NCI-H146 (cell line): ENCODE measurements at places on chromosomes 12 and 14.

DNA sequence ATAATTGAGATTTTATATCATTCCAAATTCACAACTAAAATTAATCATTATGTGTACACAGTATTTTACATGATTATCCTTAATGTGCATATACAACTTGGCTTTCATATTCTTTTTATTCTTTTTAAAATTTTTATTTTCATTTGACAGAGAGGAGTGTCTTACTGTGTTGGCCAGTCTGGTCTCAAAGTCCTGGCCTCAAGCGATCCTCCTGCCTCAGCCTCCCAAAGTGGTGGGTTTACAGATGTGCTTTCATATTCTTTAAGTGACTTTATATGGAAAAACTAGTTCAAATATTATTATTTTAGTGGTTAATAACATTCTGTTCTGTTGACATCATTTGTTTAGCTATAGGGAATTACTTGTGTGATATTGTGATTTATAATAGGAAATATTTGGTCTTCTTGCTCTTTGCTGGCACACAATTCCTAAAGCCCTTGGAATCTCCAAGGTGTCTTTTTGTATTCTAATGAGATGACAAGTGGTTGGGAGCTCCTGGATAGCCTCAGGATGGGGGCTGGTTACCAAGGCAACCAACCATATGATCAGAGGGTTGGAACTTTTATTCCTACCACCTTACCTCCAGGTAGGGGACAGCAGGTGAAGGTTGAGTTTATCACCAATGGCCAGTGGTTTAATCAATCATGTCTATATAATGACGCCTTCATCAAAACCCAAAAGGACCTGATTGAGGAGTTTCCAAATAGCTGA lies 16.0 kb upstream of the ZNF410 start:
- DNase-seq, result no peak

GRCh38 chr12:3225796-3226180 lies 148.6 kb downstream of the TSPAN9 start:
- DNase-seq, result peak; percentile 46

- no peak for DNase-seq
These were observed 3.9 kb downstream of the BCL11B start for GRCh38 chr14:99267837-99268781.

- DNase-seq, result no peak
These were observed 211.3 kb downstream of the AACS start for GRCh38 chr12:125276567-125276966.

DNA sequence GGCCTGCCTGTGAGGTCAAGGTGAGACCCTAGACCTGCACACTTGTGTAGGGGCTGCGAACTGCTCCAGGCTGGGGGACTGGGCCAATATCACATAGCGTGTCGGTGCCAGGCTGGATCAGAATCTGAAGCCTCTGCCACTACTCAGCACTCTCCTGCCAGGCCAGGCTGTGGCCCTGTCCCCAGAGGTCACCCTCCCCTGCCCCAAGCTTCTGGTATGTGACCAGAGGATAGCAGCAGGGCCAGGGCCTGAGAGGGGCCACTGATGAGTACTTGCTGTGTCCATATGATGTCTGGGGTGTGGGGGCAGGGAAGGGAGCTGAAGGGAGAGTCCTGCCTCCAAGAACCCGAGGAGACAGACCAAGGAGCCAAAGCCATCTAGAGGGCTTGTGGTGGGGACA lies 17.8 kb downstream of the ARL6IP4 start:
- no peak for DNase-seq

- no peak for DNase-seq
These were observed 813.0 kb downstream of the NRXN3 start for GRCh38 chr14:78983126-78983525.

GRCh38 chr14:89621791-89622638 lies 205.0 kb upstream of the FOXN3 start:
- no peak for DNase-seq

- no peak for DNase-seq
These were observed 17.6 kb downstream of the MON2 start for GRCh38 chr12:62484233-62484632.

- DNase-seq, result no peak
These were observed 87.4 kb upstream of the SLC38A2 start for GRCh38 chr12:46459861-46460545.

- peak; percentile 35 for DNase-seq
These were observed 128.6 kb upstream of the PLEKHG7 start for GRCh38 chr12:92574051-92574783.

DNA sequence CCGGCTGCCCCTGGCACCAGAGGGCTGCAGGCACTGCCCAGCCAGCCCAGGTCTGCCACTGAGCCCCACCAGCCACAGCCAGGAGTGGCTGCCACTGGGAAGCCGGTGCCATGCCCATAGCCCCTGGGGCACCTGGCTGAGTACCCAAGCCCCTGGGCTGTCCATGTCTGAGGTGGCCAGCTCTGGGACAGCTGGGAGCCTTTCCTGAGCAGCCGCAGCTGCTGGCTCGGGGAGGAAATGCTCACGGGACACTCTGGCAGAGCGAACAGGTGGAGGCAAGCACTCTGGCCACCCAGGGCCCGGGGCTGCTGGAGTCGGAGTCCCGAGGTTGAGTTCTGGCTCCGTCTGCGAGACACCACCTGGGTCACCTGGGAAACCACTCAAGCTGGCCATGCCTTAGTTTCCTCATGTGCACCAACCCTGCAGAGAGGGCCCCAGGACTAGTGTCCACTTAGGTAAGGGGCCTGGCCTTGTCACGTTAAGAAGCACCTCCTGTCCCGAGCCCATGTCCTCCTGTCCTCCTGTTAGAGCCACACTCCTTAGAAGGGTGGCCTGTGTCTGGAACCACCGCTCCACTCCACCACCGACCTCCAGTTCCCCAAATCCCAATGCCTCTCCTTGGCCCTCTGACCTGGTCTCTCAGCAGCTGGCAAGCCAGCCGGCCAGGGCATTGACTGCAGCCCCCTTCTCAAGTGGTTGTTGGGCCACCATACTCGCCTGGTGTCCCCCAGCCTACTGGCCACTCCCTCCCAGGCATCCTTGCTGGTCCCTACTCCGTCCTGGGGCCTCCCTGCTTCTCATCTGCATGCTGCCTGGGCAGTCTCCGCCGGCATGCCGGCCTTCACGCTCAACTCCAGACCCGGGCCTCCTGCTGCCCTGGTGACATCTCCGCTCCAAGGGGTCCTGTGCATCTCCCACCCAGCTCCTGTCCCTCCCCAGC lies 45.3 kb downstream of the BEGAIN start:
- DNase-seq, result no peak

GRCh38 chr12:2540535-2540941 lies 254.2 kb upstream of the FKBP4 start:
- DNase-seq, result no peak

DNA sequence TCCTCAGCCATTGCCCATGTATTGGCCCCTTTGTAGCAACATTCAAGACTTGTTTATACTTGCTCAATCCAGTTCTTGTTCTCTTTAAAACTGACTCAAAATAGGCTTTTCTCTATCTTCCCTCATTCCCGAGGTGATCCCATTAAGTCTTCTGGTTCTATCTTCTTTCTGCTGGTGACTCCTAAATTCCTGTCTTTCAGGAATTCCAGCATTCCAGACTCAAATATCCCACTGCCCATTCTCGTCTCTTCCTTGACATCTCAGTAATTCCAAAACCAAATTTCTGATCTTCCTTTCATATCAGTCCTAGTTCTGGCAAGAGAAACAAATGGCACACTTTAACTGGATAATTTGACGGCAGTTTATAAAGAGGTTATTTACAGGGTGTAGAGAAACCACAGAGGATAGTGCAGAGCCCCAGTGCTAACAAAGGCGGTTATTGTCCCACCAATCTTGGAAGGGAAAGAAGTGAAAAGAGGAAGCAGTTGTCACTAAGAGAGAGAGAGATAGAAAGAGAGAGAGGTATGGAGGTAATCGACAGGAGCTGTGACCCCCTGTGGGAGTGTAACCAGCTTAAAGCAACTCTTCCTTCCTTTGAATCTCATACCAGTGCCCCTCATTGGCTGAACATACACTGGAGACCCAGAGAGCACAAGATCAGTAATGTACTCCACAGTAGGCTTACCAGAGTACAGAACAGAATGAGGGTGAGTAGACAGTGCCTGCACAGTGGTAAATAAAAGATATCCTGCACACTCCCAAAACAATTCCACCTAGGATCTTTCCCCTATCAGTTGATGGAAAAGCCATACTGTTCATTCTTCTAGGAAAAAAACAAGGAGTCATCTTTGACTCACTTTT lies 177.6 kb upstream of the LMNTD1 start:
- DNase-seq, result no peak

DNA sequence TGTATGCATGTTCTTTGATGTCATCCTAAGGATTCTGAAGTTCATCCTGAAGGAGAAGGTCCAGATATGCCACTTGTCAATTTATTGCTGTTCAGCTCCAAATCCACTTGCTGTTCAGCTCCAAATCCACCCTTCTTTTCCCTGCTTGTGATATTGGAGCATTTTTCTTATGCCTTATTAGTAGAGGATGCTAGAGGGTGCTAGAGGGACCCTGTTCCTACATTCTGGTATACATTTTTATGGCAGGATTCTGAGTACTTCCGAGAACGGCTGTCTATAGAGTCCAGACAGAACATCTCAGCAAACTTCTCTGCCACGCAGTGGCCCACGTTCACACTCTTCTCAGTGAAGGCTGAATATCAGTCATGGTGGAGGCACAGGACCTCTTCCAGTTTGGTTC lies 406.7 kb downstream of the NOVA1 start:
- peak; percentile 16 for DNase-seq

DNA sequence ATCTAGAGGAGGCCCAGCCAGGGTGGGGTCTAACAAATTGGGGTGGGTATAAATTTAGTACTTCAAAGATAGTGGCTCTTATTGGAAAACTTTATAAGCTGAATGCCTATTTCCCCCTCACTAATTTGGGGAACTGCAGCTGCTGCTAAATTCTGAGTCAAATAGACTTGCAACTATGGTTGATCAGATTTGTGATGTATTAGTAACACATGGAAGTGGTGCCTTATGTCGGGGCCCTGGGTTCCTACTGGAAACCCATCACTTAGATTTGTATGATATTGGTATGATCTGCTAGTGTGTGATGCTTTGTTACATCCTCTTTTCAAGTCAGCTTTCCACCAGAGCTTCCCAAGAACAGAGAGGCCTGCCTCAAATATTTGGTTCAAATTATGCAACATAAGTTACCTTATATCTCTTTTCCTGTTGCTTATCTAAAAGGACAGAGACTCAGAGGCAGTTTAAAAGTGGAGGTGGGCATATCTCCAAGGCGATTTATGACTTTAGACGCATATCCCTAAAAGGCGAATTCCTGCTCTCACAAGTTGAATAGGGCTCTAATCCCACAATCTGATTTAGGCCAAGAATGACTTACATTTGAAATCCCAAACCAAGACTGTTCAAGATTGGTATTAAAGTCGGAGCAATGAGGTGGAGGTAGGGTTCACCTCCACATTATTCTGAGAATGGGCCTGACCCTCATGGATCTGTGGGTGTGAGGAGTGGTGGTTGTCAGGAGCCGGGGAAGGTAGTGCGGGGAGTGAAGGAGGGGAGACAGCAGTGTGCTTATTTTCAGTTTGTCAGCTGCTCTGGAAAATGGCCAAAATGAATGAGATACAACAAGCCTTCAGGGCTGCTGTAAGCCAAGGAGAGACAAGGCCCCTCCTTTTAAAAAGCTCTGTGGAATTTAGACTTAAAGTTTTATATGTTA lies 425.8 kb downstream of the RAD51B start:
- no peak for DNase-seq

GRCh38 chr12:108296945-108297344 lies 42.2 kb downstream of the CMKLR1 start:
- no peak for DNase-seq

GRCh38 chr12:82690006-82690405 lies 3.3 kb downstream of the TMTC2 start:
- no peak for DNase-seq

DNA sequence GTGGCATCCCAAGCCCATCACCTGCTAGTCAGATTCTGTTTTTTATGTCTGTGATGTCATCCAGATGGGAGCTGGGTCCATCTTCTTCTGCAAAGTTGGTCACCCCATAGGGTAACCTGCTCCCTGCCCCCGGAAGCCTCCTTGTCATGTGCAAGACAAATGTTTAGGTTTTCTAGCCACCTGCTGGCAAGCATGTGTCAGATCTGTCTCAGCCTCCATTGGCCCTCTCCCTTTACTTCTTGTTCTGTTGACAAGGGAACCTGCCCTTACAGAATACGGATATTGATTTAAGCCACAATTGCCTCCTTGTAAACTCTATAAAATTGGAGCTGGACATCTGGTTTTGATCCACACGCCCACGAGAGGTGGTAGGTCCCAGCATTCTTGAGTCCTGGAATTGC lies 7.5 kb downstream of the NTF3 start:
- DNase-seq, result peak; percentile 80

- DNase-seq, result no peak
These were observed 319.5 kb downstream of the TMEM117 start for GRCh38 chr12:44155358-44155757.

- no peak for DNase-seq
These were observed 140.0 kb upstream of the FKBP4 start for GRCh38 chr12:2654741-2655140.

DNA sequence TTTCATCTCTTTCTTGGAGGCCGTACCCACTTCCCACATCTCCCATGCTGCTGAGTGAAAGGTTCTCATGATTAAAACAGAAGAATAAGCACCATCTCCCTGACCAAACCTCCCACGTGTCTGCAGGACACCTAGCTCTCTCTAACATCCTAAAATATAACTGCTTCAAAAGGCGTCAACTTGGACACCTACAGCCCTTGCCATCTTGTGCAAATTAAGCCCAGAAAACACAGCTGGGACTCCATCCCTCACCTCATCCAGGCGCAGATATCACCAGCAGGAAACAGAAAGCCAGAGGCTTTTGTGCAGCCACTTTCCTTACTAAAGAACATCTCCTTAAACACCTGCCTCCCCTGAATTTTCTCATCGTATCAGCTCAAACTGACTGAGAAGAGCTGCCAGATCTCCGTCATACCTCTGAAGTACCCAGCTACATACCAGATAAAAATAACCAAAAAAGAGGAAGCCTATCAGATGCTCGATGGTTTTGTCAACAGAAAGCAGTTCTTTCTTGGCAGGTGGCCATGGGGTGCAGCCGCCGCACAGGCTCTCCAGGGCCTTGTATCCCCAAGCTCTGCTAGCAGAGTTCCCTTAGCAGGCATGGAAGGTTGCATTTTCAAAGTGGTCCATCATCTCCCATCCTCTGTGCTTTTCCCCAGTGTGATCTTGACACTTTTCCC lies 28.8 kb downstream of the MAP3K9 start:
- no peak for DNase-seq
